ENCODE measurements at places on chromosomes 1 and 21.

GRCh38 chr21:29466532-29466931 is 167.8 kb downstream of the BACH1 start:
- DNase-seq = no peak

- DNase-seq = no peak
These were observed 430.8 kb downstream of the PLPP3 start for GRCh38 chr1:56148326-56149193.

DNA sequence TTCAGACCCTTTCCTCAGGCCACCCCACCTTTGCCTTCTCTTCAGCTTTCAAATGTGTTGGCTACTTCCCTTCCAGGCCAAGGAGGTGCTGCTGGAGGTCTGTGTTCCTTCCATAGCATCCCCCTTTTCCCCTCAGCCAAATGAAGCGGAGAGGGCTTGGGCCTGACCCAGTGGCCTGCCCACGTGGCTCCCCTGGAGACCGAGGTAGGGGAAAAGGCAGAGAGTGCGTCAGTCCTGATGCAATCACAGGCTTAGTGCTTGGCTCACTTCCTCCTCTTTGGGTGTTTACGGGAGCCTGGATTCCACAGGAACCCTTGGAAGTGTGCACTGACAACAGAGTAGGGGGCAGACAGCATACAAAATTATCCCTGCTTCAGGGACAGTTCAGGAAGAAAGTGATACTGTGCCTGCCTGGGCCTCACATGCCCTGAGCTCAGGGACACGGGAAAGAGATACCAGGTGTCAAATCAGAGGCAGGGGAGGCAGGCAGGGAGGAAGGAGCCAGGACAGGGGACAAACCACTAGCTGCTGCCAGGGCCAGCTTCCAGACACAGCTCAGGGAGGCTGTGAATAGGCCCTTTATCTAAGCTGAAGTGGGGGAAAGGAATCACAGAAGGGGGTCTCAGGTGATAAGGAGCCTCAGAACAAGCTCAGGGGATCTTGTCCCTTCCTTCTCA is 16.6 kb upstream of the PTP4A2 start:
- peak; percentile 83 for DNase-seq

DNA sequence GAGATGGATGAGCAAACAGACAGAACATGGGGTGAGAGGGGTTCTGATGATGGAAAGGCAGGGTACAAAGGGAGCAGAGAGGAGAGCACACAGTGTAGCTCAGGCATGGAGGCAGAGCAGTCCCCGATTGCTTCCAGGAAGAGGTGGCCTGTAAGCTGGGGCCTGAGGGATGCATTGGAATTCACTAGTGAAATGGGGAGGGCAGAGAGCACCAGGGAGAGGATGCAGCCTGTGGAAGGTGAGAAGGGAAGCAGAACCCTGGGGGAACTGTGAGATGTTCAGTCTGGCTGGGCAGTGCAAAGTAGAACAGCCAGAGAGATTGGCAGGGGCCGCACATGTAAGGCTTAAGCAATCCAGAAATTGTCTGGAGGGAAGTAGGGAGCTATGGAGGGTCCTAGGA is 12.2 kb downstream of the ZNF362 start:
- DNase-seq = no peak

GRCh38 chr1:80066060-80066459 is 1059.5 kb upstream of the ADGRL4 start:
- DNase-seq = no peak

- no peak for DNase-seq
These were observed 63.2 kb downstream of the SYDE2 start for GRCh38 chr1:85137660-85138059.

DNA sequence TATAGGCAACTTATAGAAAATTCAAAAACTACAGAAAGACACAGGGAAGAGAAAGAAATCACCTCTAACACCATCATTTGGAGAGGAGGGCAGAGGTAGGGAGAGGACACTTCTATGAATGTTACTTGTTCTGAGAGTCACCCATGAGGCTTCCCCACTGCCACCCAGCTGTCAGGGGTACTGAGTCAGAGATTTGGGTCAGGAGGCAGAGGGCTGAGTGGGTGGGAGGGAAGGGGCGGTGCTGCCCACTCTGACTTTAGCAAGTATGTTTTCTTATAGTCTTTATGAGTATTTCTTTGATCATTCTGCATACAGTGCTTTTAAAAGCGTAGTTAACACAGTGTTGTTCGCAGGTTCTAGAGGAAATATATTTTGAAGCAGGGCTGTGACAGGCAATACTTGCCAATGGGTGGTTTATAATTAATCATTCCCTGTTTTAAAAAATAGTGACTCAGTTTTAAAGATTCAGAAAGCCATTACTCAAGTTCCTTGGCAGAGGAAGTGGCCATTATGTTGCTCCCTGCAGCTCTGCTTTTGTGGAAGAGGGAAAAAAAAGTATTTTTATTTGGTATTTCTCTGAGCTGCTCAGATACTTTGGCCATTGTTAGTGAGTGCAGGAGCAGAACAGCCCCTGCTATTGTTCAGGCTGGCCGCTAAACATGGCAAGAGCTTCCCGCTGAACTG is 18.3 kb downstream of the IL6R start:
- DNase-seq = no peak

DNA sequence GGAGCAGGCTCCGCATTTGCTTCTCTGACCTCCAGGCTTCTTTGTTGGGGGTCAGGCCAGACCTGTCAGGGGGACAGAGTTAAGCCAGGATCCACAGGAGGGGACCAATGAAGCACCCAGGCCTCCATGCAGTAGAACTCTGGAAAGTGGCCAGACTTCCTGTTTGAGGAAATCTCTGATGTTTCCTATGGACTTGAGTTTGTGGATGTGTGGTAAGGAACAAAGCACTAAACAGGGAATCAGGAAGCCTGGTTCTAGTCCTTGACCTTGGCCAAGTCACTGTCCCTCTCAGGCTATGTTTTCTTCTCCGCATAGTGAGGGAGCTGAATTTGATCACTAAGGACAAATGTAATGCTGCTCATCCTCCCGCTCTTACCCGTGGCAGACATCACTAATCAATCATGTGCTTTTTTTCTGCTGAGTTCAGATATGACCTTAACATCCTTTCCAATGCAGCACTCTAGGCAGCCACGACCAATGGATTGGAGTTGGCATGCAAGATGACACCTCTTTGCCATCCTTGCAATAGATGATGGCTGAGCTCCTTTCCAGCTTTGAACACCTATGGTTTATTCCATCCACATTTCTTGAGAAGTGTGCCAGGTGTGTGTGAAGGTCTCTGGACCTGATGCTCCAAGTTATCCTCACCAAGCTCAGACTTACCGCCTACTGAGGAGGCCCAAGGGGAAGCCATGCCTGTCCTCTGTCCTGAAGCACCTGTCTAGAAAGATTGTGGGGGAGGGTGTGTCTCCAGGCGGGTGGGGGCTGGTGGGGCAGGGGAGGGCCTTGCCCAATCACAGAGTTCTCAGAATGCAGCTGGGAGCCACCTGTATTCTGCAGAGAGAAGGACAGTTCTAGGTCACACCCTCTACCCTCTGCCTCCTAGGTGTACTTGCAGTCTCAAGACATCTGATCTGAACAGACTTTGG is 9.9 kb downstream of the SH2D2A start:
- DNase-seq = no peak

- DNase-seq = peak; percentile 42
These were observed 12.9 kb downstream of the PI4KB start for GRCh38 chr1:151314137-151314875.

- no peak for DNase-seq
These were observed 15.5 kb upstream of the DR1 start for GRCh38 chr1:93330196-93330595.

GRCh38 chr1:38786040-38786436 is 73.5 kb downstream of the RRAGC start:
- no peak for DNase-seq

DNA sequence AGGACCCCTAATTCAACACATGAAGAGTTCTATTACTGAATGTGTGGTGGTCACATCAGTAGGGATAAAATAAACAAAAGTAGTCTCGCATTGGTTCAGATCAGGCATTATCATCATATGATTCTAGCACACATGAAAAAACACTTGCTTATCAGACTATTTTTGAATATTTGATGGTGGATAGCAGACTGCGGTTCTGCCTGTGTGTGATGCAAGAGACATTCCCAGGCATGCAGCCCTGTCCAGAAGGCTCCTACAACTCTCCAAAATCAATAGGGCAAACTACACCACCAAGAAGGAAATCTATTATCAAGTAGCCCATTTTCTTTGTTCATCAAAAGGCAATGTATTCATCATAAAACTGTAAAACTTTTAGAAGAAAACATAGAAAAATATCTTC is 304.7 kb downstream of the DUSP10 start:
- no peak for DNase-seq

- DNase-seq = no peak
These were observed 121.9 kb downstream of the MATN1 start for GRCh38 chr1:30601316-30602085.

- no peak for DNase-seq
These were observed 108.0 kb downstream of the BRINP2 start for GRCh38 chr1:177278626-177279390.

DNA sequence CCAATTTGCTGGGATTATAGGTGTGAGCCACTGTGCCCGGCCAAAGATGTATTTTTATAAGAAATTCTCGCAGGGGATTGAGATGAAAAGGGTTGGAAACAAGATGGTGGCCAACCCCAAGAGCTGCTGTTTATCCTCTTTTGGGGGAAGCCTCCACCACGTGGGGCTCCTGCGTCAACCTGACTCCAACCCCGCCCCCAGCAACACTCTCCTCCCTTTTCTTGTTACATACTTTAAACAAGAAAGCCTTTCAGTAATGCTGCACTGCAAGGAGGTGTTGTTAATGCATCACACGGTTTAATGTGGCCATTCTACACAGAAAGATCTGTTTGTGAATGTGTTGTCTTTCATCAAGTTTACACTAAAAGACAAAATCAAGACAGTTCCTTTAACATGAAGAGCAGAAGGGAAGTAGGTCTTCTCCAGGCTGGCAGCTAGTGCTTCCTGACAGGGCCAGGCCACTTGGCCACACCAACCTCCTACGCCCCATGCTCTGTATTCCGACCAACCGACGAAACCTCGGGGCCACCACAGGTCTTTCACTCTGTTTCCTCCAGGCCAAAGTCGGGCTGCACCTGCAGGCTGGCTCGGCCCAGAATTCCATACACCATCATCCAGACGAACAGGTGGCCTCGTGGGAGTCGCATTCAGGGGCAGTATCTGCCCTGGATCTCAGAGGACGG is 25.9 kb downstream of the C2CD2 start:
- DNase-seq = no peak

DNA sequence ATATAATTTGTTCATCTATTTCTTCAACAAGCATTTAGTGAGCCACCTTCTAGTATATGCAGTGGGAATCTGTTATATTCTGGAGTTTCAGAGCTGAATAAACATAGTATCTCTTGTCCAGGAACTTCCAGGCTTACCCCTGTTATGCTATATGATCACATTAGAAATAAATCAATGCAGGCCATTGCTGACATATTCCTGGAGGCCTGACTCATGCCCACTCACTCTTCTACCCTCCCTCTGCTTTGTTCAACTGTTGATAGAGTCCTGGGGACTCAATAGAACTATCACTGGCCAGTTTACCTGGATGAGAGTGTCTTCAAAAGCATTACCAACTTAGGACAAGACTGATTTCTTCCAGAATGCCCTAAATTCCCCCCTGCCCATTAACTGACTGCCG is 29.3 kb upstream of the SRSF10 start:
- DNase-seq = no peak

- DNase-seq = no peak
These were observed 38.6 kb downstream of the PKP1 start for GRCh38 chr1:201321826-201322390.

DNA sequence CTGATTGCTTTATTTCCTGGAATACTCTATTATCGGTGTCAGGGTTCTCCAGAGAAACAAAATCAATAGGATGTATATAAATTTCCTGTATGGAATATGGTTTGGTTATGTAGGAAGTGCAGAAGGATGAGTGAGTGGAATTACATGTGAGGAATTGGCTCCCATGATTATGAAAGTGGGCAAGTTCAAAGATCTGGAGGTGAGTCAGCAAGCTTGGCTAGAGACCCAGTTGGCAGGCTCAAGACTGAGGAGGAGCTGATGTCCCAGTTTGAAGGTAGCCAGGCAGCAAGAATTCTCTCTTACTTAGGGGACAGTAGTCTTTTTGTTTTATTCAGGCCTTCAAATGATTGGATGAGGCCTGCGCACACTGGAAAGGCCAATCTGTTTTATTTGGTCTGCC is 57.5 kb downstream of the MAP3K7CL start:
- DNase-seq = peak; percentile 74

DNA sequence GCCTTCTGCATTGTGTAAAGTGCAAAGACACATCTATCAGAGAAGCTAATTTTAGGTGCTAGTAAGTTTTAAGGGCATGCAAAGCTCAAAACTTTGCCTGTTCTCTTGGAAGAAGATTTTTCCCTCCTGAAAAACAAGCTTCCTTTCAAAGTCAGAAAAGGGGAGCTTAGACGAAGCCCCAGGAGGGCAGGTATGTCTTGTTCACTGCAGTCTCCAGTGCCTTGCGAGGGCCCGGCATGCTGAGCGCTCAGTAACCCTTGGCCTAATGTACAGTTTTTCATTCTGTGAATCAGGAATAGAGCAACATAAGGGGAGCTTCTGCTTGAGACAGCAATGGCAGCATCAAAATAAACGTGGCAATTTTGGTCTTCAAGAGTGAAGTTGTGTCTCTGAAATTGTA is 35.0 kb downstream of the GALNT2 start:
- no peak for DNase-seq

DNA sequence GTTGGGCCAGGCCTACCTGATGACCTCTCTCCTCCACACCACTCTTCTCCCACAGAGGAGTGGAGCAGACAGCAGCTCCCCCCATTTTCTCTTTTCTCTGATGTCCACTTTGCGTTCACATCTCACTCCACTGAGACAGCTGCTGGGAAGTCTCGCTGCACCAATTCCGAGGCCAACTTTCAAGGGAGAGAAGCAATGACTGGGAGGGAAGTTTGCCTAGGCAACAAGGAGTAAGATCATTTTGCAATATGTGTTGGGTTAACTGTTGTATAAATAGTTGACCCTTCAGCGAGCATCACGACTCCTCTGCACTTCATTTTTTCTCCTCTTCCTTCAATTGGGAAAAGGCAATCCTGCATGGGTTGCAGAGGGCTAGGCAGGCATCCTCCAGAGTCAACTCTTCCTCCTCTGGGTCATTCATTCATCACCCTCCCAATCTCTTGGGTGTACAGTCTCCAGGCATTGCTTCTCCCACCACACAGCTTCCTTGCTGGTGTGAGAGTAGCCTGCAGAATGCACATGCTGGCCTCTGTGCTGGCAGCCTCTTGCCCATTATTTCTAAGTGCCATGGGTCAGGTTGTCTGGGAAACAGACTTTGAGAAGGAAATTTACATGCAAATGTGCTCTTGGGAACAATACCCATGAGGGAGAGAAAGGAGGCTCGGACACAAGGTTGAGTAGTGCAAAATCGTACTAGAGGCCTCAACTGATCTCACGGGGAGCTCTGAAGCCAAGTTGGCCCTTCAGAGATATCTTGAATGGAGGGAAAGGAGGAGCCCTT is 75.8 kb upstream of the BCAR3 start:
- DNase-seq = no peak

- peak; percentile 74 for DNase-seq
These were observed 4.3 kb downstream of the S100A10 start for GRCh38 chr1:151989211-151989862.
